ENCODE measurements at places on chromosomes 2 and 18. TPM values are rescaled to one million over a fixed set of nuclear protein-coding genes. Genes with fewer than 3 reads are reported as not detected.

NDUFB3 gene
- 119 TPM for total RNA-seq

MYL12A gene
- 357 TPM for total RNA-seq

LTBP1 gene
- total RNA-seq, result 2.2 TPM

IL36B gene
- not detected for total RNA-seq

IL36RN gene
- total RNA-seq, result not detected

SH3BP4 gene
- total RNA-seq, result 19.9 TPM

PDE1A gene
- 3.1 TPM for total RNA-seq

OR6B2 gene
- not detected for total RNA-seq

GDF7 gene
- total RNA-seq, result not detected

AMER3 gene
- not detected for total RNA-seq

DTNA gene
- total RNA-seq, result 18.6 TPM

HAAO gene
- 2.4 TPM for total RNA-seq

STAT4 gene
- 0.33 TPM for total RNA-seq

ONECUT2 gene
- total RNA-seq, result 1.2 TPM

RNF125 gene
- 1.5 TPM for total RNA-seq

PARD6G gene
- total RNA-seq, result 10.2 TPM

LONRF2 gene
- total RNA-seq, result 3.8 TPM

GRCh38 chr2:151238527-151239487 lies 22.9 kb downstream of the RBM43 start:
- peak; percentile 88 for DNase-seq

- no peak for DNase-seq
These were observed 270.6 kb downstream of the C1D start for GRCh38 chr2:67792191-67792590.

DNA sequence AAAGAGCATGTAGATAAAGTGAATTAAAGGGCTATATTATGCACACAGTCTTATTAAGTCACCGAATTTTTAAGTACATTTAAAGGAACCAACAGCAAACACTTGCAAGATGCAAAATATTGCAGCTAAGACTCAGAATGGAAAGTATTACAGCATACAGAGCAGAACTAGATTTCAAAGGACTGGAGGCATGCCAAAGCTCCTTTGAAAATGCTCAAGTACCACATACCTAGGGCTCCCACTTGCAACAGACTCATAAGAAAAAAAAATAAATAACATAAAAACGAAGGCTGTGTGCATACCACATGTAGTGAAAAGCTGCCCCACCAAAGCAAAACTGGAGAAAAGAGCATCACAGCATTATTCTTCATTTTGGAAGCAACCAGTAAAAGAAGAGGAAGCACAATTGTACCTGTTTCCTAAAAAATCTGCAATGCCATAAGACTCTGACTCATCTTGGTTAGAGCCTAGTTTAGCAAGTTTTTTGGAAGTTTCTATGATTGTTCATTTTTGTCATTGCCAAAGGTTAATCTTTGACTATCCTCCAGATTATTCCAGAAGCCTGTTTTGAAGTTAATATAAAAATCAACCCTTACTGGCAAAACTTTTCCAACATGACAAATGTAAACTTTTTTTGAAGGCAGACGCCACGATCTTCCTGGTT lies 306.0 kb upstream of the COL3A1 start:
- DNase-seq, result no peak

GRCh38 chr2:120204945-120205670 lies 18.1 kb downstream of the TMEM185B start:
- no peak for DNase-seq

- peak; percentile 56 for DNase-seq
These were observed 153.6 kb downstream of the MTCL1 start for GRCh38 chr18:8858888-8859511.

DNA sequence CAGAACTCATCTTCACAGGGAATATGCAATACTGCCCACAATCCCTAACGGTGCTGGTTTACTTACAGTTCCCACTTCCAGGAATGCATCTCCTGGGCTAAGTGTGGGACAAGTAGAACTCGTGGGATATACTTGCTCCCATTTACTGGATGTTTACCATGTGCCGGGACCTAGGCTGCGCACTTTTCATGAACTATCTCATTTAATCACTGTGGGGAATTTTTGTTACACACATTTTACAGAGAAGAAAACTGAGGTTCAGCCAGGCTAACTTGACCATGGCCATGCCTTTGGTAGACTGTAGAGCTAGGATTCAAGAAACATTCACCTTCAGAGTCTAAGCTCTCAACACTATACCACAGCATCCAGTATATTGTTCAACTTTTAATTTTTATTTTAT lies 24.4 kb upstream of the MBOAT2 start:
- no peak for DNase-seq

- no peak for DNase-seq
These were observed 45.6 kb upstream of the ODC1 start for GRCh38 chr2:10493634-10494281.

GRCh38 chr2:101305035-101305434 lies 3.5 kb downstream of the RNF149 start:
- DNase-seq, result no peak

GRCh38 chr2:36696533-36696932 lies at the start of gene VIT:
Gene VIT, plus strand, starts transcription at chr2:36696707. Its CDS starts 19,664 bp downstream, at chr2:36716371.
- no peak for DNase-seq

DNA sequence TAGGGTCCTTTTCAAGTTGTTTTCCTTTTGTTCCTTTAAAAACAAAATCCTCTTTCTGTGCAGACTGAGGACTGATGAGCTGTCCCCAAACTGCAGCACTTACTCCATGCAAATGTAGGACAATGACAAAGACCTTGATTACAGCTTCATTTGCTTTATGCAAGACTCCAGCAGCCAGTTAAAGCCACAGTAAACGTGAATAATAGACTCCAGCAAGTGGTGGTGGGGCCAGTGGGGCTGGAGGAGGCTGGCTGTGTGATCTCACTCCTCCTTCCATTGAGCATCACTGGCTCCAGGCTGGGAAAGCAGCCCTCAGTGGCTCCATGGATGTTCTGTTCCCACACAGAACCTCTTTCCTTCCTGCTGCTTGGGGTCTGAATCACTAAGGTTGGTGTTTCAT lies 306.0 kb upstream of the CELF4 start:
- no peak for DNase-seq

DNA sequence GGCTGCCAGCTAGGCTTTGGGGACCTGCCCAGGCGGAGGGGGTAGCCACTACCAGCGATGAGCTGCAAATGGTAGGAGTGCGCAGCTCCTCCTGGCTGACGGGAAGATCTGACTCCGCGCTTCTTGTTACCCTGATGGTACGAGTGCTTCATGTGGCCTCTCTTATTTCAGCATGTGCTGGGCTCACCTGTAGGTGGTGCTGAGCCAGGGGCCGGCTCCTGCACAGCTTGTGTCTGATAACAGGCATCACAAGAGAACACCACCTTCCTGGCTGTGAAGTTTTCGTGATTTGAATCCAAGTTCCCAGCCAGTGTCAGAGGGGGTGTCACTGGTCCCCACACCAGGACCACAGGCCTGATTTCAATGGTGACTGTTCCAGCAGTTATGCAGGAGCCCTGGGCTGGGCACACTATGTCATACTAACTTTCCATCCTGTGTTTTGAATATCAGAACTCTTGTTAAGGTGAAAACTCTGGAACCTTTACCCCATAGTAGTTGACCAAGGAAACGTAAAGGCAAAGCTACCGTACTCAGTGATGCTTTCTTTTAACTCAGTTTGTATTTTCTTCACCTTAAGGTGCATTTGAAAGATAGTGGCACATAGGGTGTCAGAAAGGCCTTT lies 28.0 kb downstream of the APCDD1 start:
- peak; percentile 0 for DNase-seq

DNA sequence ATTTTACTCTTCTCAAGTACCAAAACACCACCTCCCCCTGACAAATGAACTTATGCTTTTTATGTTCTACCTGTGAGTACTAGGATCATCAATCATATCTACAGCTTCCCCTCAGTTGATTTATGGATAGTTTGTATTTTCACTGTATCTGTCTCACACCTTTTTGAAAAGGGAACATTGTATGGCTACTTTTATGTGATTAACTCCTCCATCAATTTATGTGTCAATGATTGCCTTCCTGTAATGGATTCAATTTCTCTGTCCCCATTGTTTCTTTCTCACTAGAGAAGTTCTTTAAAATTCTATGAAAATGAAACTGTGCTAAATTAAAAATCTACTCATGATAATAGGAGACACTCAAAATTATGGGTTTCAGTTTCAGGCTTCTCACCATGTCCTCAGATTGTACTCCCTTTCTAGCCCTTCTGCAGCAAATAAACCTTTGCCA lies 935.0 kb downstream of the TRIB2 start:
- no peak for DNase-seq

DNA sequence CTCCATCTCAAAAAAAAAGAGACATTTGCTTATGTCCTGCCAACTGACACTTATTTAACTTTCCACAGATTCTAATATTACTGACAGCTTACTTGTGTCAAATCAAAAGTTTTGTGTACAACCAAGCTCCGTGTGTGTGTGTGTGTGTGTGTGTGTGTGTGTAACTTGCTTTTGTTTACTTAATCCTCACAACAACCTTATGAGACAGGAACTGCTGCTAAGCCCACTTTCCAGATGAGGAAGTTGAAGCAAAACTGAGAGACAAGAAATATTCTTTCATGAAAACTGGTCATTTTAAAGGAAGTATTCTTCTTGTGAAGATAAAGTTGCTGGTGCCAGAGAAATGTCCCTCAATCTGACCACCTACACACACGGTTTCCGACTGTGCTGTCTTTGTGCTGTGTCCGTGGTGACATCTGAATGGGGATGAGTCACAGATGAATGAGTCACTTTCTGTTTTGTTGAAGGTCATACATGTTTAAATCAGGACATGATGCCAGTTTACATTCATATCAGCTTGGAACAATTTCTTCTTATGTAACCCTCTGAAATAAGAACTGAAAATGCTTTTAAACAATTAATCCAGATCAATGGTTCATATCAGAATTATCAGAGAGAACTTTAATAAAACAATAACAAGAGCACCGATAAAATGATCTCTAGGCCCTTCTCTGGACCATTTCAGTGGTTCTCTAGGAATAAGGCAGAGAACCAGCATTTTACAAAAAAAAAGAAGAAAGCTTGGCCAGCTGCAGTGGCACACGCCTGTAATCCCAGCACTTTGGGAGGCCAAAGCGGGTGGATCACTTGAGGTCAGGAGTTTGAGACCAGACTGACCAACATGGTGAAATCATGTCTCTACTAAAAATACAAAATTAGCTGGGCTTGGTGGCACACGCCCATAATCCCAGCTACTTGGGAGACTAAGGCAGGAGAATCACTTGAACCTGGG lies 95.5 kb downstream of the THNSL2 start:
- DNase-seq, result peak; percentile 52

- DNase-seq, result no peak
These were observed 153.8 kb upstream of the ACAA2 start for GRCh38 chr18:49967171-49967570.

- no peak for DNase-seq
These were observed 227.9 kb downstream of the CDH2 start for GRCh38 chr18:27948986-27949385.

GRCh38 chr2:15142069-15142689 lies 419.0 kb downstream of the NBAS start:
- peak; percentile 54 for DNase-seq

- DNase-seq, result no peak
These were observed 164.9 kb downstream of the RDH14 start for GRCh38 chr2:18395555-18395954.

DNA sequence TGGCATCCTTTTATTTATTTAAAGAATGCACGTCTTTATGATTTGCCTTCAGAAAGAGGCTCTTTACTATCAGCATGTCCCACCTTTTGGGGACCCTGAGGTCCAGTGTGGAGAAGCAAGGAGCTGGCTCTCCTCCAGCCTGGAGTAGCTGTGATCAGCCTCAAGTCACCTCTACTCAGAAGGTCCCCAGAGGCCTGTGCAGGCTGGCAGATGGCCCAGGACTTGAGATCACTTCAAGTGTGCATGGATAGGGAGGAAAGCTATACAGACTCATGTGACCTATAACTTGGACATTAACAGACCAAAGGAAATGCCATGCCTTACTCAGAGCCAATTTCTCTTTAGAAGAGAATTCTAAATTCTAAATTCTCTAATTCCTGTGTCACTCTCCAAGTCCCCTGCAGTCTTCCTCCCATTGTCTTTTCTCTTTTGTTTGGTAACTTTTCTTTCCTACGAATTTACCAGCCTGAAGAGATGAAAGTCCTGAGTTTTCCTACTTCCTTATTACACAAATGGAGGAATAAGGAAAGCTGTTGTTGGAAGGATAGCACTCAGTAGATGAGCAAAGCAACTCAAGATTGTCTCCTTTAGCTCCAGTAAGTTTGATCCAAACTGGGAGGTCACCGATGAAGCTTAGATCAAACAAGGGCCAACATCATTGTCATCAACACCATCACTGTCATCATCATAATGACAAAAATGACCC lies 163.9 kb downstream of the GFPT1 start:
- DNase-seq, result peak; percentile 43

GRCh38 chr2:138881126-138881525 lies 100.9 kb upstream of the NXPH2 start:
- no peak for DNase-seq

DNA sequence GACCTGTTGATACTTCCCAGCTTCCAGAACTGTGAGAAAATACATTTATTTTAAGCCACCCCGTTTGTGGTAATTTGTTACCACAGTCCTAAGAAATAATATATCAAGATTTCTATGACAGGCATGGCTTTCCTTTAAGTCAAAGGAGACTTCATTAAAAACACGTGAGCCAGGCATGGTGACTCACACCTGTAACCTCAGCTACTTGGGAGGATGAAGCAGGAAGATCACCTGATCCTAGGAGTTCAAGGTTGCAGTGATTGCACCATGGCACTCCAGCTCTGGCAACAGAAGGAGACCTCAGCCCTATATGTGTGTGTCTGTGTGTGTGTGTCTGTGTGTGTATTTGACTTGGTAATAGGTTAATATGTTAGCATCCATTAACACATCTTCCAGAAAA lies 69.8 kb upstream of the SCN7A start:
- DNase-seq, result no peak

- no peak for DNase-seq
These were observed 190.4 kb downstream of the NRP2 start for GRCh38 chr2:205872716-205873115.

DNA sequence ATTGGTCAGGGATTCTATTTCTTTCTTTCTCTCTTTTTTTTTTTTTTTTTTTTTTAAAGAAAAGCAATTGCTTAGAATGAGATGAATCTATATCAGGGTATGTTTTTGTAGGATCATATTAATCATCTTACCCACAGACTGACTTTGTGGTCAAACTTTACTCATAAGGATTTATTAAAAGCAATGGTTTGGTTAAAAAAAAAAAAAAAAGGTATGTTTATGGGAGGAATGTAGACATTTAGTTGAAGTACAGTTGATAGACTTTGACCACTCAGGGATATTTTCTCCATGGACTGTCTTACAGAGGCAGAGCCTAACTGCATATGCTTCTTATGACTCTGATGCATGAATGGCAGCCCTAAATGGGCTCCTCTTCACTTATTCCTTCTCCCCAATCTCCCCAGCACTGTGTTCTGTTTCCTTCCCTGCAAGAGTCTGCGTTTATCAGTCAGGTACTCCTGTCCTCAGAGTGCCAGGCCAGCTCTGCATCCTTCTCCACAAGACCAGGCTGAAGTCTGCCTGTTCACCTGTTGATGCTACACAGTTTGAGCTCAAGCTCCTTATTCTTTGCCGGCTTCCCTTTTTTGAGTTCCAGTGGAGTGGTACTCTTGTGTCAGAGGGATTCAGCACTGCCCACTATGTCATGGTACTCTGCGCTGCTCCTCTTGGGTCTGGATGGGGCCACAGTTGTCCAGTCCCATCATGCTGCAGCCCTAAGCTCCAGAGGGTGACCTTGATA lies 24.3 kb downstream of the CRIM1 start:
- no peak for DNase-seq

- no peak for DNase-seq
These were observed 36.8 kb upstream of the ERCC3 start for GRCh38 chr2:127330753-127331152.
